ENCODE measurements at places on chromosomes 3 and 15. TPM values are rescaled to one million over a fixed set of nuclear protein-coding genes. Genes with fewer than 3 reads are reported as not detected.

- DNase-seq, result peak; percentile 50
Measured at GRCh38 chr15:39623529-39623931, 42.7 kb downstream of the THBS1 start.

DNA sequence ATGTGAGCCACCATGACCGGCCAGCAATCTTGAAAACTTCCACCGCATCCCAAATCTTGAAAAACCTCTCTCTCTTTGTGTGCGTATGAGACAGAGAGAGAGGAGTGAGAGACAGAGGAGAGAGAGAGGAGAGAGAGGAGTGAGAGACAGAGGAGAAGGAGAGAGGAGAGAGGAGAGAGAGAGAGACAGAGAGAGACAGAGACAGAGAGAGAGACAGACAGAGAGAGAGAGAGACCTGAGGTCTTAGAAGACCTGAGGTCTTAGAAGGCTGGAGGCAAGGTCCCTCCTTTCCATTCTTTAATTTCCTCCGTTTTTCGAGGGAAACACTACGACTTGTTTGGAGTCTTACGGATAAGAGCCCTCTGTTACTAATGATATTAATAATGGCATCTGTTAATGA, 39.5 kb downstream of the TMEM40 start:
- DNase-seq, result no peak

- no peak for DNase-seq
Measured at GRCh38 chr3:30221619-30222018, 384.8 kb upstream of the TGFBR2 start.

DNA sequence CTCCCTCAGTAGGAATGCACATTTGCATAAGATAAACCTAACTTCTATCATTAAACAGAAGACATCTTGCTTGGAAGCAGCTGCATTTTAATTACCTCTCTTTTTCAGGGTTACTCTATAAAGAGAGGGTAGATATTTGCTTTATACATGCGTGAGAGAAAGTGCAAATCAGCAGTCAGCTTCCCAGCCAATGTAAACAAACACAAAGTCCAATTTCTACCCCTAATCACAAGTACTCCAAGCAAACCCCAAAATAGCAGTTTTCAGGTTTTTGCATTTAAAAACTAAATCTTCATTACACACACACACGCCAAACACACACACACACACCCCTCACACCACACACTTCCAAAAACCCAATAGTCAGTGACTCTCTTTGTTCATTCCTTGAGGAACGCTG, 303.9 kb upstream of the ALCAM start:
- no peak for DNase-seq

- DNase-seq, result no peak
Measured at GRCh38 chr3:39448506-39449233, 18.8 kb upstream of the MOBP start.

- DNase-seq, result no peak
Measured at GRCh38 chr3:134619884-134620445, 30.9 kb downstream of the KY start.

- no peak for DNase-seq
Measured at GRCh38 chr3:49153349-49153912, 12.7 kb downstream of the CCDC71 start.

GRCh38 chr3:146655333-146655996, 50.3 kb upstream of the PLSCR5 start:
- DNase-seq, result no peak

DNA sequence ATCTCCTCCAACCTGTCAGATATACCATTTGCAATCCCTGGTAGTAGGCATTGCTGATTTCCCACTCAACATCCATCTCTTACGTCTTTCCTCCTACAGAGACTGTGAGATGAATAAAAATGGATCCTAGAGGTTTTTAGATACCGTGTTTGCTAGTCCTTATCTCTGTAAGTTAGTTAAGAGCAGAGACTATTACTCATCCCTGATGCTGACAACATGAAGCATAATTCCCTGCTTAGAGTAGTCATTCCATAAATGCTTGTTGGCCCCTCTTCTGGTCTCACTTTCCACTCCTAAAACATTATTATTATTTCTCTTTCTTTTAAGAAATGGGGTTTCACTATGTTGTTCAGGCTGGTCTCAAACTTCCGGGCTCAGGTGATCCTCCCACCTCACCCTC, 136.2 kb downstream of the RTP4 start:
- DNase-seq, result no peak

DNA sequence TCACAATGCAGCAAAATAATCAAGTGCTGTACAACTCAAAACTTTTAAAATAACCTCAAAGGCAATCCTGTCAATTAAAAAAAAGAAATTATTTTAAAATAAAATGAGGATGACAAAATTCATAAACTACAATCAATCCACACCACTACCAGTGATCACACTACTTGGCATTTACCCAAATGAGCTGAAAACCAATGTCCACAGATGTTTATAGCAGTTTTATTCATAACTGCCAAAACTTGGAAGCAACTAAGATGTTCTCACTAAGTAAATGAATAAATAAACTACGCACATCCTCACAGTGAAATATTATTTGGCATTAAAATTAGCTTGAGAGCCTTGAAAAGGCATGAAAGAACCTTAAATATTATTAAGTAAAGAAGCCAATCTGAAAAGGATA, 121.3 kb downstream of the STAG1 start:
- DNase-seq, result no peak

- no peak for DNase-seq
Measured at GRCh38 chr3:17820275-17820674, 77.8 kb upstream of the TBC1D5 start.

GRCh38 chr15:21269121-21269520, 171.2 kb downstream of the POTEB3 start:
- DNase-seq, result peak; percentile 2

GRCh38 chr3:40292637-40293349, 16.7 kb upstream of the EIF1B start:
- no peak for DNase-seq

DNA sequence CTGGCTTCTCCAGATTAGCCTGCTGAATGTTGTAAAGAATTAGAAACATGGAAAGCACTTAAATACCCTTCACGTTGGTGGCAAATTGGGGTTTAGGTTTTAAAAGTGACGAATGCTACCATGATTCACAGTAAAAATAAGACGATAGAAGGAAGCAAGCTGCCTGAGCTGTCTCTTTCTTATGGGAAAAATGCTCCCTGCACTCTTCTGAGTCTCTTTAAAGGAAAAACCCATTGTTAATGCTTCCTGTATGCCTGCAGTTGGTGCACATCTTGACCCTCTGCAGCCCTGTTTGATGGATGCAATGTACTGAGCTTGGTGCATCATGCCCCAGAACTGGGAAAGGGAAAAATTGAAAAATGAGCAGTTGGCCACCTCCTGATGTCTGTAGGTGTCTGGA, 258.6 kb upstream of the RASGRP1 start:
- DNase-seq, result no peak

DNA sequence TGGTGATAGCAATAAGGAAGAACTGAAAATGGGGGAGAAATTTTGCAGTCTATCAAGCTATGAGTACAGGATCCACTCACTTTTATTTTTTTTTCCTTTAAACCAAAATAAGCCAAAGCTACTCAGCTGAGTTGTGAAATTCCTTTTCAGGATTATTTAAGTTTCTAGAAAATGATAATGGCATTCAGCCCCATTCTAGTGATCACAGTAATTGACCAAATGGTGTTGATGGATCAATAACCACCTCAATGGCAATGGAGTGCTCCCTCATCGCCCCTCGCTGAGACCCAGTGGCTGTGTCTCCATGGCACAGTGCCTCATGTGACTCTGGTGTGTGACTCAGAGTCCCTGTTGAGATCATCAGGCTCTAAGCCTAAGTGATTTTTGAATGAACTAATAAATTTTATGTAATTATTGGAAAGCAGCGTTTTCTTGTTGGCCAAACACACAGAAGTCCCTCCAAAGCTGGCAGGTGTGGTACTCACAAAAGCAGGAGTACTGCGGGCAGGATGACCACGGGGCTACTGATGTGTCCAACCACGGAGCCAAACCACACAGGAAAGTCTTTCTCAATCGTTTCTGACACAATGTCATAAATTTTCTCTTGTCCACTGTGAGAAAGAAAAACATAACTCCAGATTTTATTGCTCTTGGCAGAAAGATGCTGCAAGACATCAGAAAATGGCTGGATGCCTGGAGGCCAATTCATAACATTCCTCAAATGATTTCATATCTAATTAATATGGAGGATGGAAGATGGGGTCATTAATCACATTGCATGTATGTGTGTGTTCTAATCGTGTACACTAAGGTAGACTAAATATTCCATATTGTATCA, 14.4 kb upstream of the STARD5 start:
- no peak for DNase-seq

GRCh38 chr3:54968546-54969172, 40.8 kb upstream of the LRTM1 start:
- DNase-seq, result no peak

- DNase-seq, result no peak
Measured at GRCh38 chr15:77630956-77631744, 1.6 kb downstream of the LINGO1 start.

- no peak for DNase-seq
Measured at GRCh38 chr3:171315919-171316318, 144.3 kb downstream of the TNIK start.

- DNase-seq, result no peak
Measured at GRCh38 chr3:81898336-81898735, 136.9 kb upstream of the GBE1 start.

GRCh38 chr3:128997486-128998133, 3.5 kb upstream of the EFCC1 start:
- no peak for DNase-seq

GRCh38 chr3:15754047-15754446, 43.7 kb downstream of the ANKRD28 start:
- DNase-seq, result no peak

DNA sequence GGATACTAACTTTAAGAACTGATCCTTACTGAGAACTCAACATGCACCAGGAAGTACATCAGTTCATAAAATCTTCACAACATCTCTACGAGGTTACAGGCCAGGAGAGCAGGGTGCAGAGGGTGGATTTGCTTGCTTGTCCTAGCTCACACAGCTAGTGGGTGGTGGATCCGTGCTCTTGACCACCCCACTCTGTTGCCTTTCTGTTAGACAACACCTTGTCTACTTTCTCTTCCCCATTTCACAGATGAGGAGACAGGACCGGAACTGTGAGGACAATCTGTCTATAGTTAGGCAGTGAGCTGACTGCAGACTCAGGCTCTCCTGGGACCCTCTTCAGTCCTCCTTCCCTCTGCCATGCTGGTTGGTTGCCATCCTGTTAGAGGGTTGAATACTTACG, 221.7 kb upstream of the TLE3 start:
- DNase-seq, result no peak

The GPR149 gene
- total RNA-seq, result not detected

The CFAP91 gene
- 0.14 TPM for total RNA-seq

The IDH2 gene
- total RNA-seq, result 81.0 TPM

The PAK6 gene
- 10.9 TPM for total RNA-seq

The HYAL2 gene
- 3.1 TPM for total RNA-seq

The EPHA3 gene
- not detected for total RNA-seq

The ZNF501 gene
- total RNA-seq, result 2.2 TPM

The SLC28A1 gene
- not detected for total RNA-seq

The TMC3 gene
- total RNA-seq, result not detected

The SPINK8 gene
- total RNA-seq, result not detected

The SHC4 gene
- 0.20 TPM for total RNA-seq

The PPARG gene
- not detected for total RNA-seq

The KBTBD13 gene
- not detected for total RNA-seq

All from natural killer cell (primary cell).